ENCODE measurements at places on chromosomes 7 and 10.
A peak's percentile ranks its signal among the peaks of the same experiment; 100 is the strongest.

DNA sequence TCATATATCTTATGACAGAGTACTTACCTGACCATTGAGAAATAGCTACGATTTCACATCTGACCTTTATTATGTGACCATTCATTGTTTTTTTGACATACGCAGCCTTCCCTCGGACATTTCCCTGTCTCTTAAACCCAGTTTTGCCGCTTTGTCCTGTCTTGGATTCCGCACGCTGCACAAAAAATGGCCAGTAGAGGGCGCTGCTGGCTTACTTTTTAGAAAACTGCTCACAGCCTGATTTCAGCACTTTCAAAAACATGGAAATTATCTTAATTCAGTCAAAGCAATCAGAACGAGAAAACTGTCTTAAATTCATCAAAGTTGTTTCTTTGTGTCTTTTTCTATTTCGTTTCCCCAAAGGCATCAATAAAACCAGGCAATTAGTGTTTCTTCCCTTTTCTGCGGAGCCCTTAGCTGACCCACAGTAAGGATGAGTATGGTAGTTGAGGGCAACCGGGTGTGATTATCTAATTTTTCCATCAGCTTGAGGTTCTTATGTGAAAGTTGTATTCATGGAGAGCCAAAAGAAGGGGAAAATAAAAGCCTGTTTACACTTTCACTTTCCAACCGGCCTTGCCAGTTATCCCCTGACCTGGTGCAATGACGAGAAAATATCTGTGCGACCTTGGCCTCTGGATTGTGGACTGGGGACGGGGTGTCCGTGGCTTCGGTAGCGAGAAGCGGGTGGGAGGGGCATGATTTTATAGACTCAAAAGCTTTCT is 144.4 kb downstream of the DYNC1I1 start:
- DNase-seq: peak; percentile 54

DNA sequence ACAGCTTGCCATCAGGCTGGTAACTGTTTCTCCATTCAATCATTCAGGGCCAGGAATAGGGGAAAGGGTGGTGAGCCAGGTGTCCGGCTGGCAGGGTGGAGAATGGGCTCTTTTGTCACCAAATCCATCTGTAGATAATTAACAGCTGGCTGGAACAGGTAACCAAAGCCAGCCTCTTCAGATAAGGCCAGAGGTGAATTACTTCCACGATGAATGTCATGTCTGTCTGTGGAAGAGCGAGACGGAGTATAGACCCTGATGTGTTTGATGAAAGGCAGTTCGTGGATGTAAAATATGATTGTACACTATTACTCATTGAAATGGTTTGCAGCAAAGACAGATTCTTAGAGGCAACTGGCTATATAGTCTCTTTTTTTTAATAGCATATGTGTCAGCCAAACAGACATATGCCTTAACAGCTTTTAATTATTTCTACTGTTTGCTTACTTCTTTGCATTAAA is 149.8 kb downstream of the KLF6 start:
- no peak for DNase-seq

DNA sequence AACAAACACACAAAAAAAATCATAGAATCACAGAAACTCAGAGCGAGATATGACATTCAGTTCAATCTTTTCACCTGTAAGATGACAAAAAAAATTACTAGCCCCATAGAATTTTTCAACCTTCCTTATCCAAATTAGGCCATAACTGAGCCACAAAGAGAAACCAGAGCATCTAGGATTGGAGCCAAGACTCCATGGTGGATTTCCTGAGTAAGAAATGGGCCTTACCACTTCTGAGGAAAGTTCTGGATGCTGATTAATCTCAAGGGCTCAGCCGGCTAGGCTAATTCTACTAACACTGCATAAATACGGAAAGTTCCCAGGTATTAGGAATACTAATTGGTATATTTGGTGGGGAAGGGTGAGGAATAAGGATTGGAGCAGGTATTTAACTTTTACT is 16.8 kb downstream of the LIPM start:
- no peak for DNase-seq

- DNase-seq: no peak
Observed at GRCh38 chr7:128356546-128357216, 4.8 kb downstream of the PRRT4 start.

GRCh38 chr10:98446151-98446660 is 529 bp downstream of the HPS1 start:
- DNase-seq: peak; percentile 58

- no peak for DNase-seq
Observed at GRCh38 chr7:141275350-141275749, 201.5 kb downstream of the TMEM178B start.

- no peak for DNase-seq
Observed at GRCh38 chr10:132366499-132366898, 30.5 kb upstream of the PWWP2B start.

DNA sequence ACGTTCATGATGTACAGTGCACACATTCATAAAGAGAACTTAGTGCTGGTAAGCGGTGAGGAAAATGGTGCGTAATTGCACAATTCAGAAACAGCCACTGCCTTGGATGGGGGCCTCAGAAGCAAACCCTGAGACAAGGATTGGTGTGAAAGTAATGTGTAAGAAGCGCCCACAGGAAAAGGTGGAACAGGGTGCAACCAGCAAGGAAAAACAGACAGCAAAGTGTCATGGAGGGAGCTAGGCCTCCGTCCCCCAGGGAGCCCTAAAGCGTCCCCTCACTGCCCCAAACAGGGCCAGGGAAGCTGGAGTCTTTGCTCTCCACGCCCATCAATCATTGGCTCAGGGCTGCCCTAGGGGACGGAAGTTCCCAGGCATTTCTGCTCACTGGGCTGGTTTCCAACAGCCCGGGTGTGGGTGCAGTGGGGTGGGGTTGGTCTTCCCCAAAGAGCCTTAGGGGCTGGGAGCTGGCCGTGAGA is 9.6 kb upstream of the C10orf105 start:
- no peak for DNase-seq

- no peak for DNase-seq
Observed at GRCh38 chr10:48609441-48609840, 4.6 kb upstream of the ARHGAP22 start.

DNA sequence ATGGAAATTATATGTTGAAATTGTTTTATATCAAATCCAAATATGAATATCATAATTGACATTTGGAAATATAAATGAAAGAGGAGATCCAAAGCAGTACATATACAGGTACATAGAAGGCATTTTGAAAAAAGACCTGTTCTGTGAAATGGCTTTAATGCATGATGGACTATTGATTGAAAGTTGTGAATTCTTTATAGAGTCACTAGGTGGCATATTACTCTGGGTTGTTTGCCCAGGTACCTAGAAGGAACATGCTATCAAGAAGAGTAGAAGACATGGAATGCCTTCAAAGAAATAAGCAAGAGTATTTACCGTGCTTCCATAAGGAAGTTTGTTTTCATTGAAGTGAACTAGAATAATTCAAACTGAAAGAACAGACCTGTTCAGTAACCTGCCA is 160.0 kb upstream of the ANK3 start:
- no peak for DNase-seq
